ENCODE measurements at places on chromosomes 12 and 14. TPM values are rescaled to one million over a fixed set of nuclear protein-coding genes. Genes with fewer than 3 reads are reported as not detected.
A peak's percentile ranks its signal among the peaks of the same experiment; 100 is the strongest.

DNA sequence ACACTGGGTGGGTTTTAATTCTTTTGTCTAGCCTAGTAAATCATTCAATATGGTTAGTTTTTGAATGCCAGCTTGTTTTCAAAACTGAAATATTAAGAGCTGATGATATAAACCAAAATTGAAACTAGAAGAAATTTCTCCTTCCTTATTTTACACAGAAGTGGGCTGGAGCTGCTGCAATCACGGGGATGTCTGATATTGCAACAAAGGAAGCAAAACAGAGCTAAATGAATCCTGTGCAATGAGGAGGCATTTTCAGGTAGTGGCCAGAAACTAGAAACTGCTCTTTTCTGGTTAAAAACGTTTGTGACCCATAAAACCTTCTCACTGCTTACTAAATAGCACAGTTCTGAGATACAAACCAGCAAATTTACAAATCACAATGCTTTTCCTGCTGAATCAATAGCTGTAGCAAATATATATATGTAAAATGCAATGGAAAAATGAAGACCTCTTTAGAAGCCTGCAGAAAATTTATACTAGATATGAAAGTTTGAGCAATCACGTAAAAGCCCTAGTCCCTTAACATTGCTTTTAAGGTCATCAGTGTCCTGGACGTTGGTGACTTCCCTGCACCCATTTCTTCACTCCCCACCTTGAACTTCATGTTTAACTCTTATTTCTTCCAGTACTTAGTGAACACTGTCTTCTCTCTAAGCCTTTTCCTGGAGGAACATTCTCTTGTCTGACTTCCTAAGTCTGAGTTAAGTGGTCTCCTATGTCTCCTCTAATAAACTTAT, 15.9 kb upstream of the LRRK2 start:
- no peaks in the 10 kb centered on the region for H3K4me1 ChIP-seq
- no peaks in the 10 kb centered on the region for H3K36me3 ChIP-seq
- H3K4me3 ChIP-seq, result no peak overlapping the region
- no peaks in the 10 kb centered on the region for H3K27me3 ChIP-seq
- no peak for DNase-seq

DNA sequence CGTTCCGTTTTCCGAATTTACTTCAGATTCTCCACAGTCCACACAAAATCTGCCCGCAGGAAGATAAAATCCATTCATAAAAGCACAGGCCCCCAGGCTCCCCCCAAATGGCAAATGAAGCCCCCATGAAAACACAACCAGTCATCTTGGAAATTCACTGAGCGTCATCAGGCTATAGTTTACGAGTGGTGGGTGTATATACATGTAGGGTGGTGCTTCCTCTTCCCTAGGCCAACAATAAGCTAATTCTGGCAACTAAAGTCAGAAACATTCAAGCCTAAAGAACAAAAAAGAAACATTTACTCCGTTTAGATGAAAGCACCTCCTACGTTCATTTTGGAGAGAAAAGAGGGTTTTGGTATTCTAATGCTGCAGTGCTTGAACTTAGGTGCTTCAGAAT, 5.8 kb downstream of the GPR68 start:
- H3K36me3 ChIP-seq, result peaks cover 92% of the 10 kb centered on the region
- DNase-seq, result no peak
- H3K27ac ChIP-seq, result peak overlapping the region; percentile 55
- peak overlapping the region; percentile 96 for H3K4me3 ChIP-seq

DNA sequence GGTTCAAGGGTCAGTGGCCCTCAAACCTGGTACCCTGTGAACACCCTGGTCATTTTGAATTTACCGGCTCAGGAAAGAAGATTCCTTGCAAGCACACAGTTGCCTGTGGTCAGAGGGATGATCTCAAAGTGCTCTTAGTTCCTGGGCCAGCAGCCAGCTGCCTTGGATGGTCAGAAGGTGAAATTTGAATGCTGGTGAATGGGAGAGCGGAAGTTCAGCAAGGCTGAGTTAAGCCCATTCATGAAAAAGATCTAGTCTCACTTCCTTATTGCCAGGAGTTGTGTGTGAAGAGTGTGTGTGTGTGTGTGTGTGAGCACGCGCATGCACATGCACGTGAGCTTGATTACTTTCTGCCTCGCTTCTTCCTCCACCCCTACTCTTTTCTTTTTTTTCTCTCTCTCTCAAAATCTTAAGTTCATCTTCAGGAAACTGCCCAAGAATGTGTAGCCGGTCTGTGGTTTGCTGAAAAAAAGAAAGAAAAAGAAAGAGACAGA, 155.5 kb upstream of the CCND2 start:
- H3K4me3 ChIP-seq, result peak overlapping the region; percentile 63
- no peaks in the 10 kb centered on the region for H3K36me3 ChIP-seq
- DNase-seq, result no peak
- peaks cover 8% of the 10 kb centered on the region for H3K27me3 ChIP-seq
- peaks cover 72% of the 10 kb centered on the region for H3K4me1 ChIP-seq

- H3K27ac ChIP-seq, result no peak within 1 kb of the TSS
- no peak for DNase-seq
- no peaks in the 10 kb centered on the region for H3K36me3 ChIP-seq
- peaks cover 7% of the 10 kb centered on the region for H3K4me1 ChIP-seq
- H3K27me3 ChIP-seq, result peaks cover 74% of the 10 kb centered on the region
- peak within 1 kb of the TSS; percentile 24 for H3K4me3 ChIP-seq
Measured at GRCh38 chr14:69259527-69260189, at the start of gene GALNT16. Gene GALNT16, plus strand, starts transcription at chr14:69260158. Its CDS starts 133 bp downstream, at chr14:69260291.

DNA sequence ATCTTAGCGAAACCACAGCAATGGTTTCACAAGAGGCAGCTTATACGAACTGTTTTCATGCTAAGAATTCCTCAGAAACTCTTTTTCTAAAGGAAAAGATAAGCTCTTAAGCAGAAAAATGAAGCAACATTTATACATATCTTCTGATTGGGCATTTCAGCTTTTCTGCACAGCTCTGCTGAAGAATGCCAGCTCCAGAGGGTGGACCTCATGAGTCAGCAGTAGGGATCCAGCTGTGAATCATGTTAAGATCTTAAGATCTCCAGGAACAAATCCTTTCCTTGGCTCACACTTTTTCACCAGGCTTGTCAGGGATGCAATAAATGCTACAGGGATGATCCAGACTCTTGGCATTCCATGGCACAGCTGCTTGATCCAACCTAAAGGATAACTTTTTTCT, 477.1 kb upstream of the CCDC196 start:
- DNase-seq, result no peak
- H3K27me3 ChIP-seq, result peaks cover 11% of the 10 kb centered on the region
- H3K4me1 ChIP-seq, result peaks cover 5% of the 10 kb centered on the region
- H3K4me3 ChIP-seq, result no peak overlapping the region
- H3K36me3 ChIP-seq, result no peaks in the 10 kb centered on the region

DNA sequence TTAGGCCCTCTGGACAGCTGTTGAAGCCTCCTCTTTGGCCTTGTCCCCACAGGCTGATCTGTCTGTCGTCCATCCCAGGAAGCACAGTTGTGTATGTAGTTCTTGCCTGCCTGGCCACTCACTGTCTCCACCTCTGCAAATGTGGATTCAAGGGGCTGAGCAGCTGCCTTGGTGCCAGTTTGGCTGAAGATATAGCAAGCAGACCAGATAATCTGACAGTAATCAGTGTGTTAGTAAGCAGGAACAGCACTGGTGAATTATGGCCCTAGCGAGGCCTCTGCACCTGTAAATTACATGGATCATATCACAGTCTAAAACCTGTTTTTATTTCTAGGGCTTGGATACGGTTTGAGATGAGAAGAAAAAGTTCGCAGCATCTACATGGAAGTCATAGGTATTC, 282.5 kb upstream of the NOS1 start:
- no peaks in the 10 kb centered on the region for H3K36me3 ChIP-seq
- H3K4me1 ChIP-seq, result no peaks in the 10 kb centered on the region
- no peak overlapping the region for H3K27ac ChIP-seq
- no peak overlapping the region for H3K4me3 ChIP-seq

- peaks cover 13% of the 10 kb centered on the region for H3K36me3 ChIP-seq
- no peaks in the 10 kb centered on the region for H3K27me3 ChIP-seq
- H3K27ac ChIP-seq, result no peak overlapping the region
- no peak for DNase-seq
Measured at GRCh38 chr12:62468935-62469334, 2.3 kb downstream of the MON2 start.

DNA sequence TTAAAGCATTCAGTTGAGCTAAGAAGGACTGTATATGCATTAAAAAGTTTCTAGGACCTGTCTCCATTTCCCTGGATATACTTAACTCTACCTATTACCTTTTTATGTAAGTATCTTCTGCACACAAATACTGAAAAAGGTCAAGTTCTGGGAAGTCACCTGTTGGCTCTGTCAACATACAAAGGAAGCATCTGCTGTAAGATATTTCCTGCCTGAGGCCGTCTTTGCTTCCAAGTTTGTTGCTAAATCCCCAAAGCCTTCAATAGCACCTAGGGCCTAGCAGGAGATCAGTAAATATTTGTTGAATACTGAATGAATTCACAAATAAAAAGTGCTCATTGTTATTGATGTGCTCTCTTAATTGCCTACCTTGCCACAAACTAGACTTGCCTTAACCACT, 188.4 kb downstream of the DUSP6 start:
- H3K27me3 ChIP-seq, result no peaks in the 10 kb centered on the region
- H3K4me1 ChIP-seq, result peaks cover 30% of the 10 kb centered on the region
- H3K36me3 ChIP-seq, result peaks cover 27% of the 10 kb centered on the region
- peak overlapping the region; percentile 12 for H3K27ac ChIP-seq
- no peak for DNase-seq

- no peaks in the 10 kb centered on the region for H3K36me3 ChIP-seq
- H3K4me1 ChIP-seq, result no peaks in the 10 kb centered on the region
- H3K27me3 ChIP-seq, result peaks cover 16% of the 10 kb centered on the region
- H3K27ac ChIP-seq, result no peak overlapping the region
Measured at GRCh38 chr14:60616461-60616959, 32.8 kb downstream of the SIX1 start.

DNA sequence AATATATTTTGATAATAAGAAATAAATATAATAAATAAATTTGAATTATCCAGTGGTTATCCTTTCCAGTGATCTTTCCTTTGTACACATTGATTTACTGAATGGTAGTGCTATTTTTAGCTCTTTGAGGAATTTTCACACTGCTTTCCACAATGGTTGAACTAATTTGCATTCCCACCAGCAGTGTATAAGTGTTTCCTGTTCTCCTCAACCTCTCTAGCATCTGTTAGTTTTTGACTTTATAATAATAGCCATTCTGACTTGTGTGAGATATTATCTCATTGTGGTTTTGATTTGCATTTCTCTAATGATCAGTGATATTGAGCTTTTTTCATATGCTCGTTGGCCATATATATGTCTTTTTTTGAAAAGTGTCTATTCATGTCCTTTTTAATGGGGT, 333.7 kb downstream of the RAD51B start:
- no peak overlapping the region for H3K27ac ChIP-seq
- H3K4me1 ChIP-seq, result no peaks in the 10 kb centered on the region
- no peak overlapping the region for H3K4me3 ChIP-seq
- DNase-seq, result no peak
- H3K36me3 ChIP-seq, result peaks cover 14% of the 10 kb centered on the region
- no peaks in the 10 kb centered on the region for H3K27me3 ChIP-seq

- H3K36me3 ChIP-seq, result no peaks in the 10 kb centered on the region
- H3K4me3 ChIP-seq, result no peak overlapping the region
- H3K4me1 ChIP-seq, result peaks cover 5% of the 10 kb centered on the region
- H3K27me3 ChIP-seq, result no peaks in the 10 kb centered on the region
Measured at GRCh38 chr14:66401449-66402095, 84.6 kb upstream of the CCDC196 start.

DNA sequence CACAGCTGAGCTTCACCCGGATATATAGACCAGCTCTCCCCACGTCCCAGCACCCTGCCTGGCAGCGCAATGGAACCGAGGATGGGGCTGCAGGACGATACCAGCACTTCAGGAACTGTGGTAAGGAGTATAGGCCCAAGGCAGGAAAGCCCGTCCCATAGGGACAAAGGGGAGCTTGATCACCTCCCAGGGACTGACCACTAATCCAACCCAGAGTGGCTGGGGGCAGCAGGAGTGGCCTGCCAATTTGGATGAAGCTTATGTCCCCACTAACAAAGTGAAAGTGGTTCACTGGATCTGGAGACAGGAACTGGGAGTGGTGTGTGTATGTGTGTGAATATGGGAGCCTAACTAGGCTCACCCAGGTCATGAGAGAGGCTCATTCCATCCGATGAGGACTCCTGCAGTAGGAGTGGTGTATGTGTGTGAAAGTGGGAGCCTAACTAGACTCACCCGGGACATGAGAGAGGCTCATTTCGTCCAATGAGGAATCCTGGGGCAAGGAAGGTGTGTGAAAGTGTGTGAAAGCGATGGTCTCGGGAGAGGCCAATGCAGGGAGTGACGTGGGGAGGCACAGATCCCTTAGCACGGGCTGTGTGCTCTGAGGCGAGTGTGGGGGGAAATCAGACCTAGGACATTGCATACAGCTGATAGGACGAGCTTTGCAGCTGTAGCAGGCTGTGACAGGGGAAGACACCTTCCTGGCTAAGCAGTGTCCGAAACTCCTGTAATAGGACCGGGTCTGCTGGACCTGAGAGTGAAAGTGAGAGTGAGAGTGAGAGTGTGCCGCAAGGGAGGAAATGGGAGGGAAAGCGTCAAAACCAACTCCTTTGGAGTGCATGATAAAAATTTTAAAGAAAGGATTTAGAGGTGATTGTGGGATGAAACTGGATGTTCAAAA, 25.7 kb downstream of the KLRK1 start:
- H3K4me3 ChIP-seq, result no peak overlapping the region
- peaks cover 42% of the 10 kb centered on the region for H3K27me3 ChIP-seq
- no peak overlapping the region for H3K27ac ChIP-seq
- no peaks in the 10 kb centered on the region for H3K4me1 ChIP-seq
- peak; percentile 21 for DNase-seq
- H3K36me3 ChIP-seq, result peaks cover 6% of the 10 kb centered on the region

- H3K27ac ChIP-seq, result no peak overlapping the region
- no peak for DNase-seq
- no peak overlapping the region for H3K4me3 ChIP-seq
- H3K4me1 ChIP-seq, result no peaks in the 10 kb centered on the region
- no peaks in the 10 kb centered on the region for H3K27me3 ChIP-seq
- no peaks in the 10 kb centered on the region for H3K36me3 ChIP-seq
Measured at GRCh38 chr12:131120831-131121271, 167.1 kb downstream of the ADGRD1 start.

DNA sequence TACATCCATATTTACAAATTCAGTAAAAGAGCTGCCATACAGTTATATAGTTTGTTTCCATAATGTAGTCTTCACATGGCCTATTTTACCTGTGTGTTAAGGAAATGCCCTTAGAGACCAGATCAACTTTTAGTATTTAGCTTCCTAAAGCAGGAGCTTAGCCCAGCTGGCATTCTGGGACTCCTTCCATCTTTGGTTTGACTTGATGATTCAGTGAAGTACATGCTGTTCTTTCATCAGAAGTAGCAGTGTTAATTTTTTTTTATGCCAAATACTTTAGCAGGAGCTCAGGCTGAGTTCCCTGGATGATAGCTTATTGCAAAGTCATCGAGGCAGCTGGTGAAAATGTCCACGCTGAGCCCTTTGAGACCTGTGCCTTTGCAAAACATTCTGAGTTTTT, 101.0 kb downstream of the FOXG1 start:
- H3K4me3 ChIP-seq, result no peak overlapping the region
- no peaks in the 10 kb centered on the region for H3K27me3 ChIP-seq
- H3K27ac ChIP-seq, result no peak overlapping the region
- no peaks in the 10 kb centered on the region for H3K36me3 ChIP-seq
- no peaks in the 10 kb centered on the region for H3K4me1 ChIP-seq
- no peak for DNase-seq

GRCh38 chr12:95057424-95057823, 16.0 kb downstream of the NR2C1 start:
- H3K27me3 ChIP-seq, result no peaks in the 10 kb centered on the region
- H3K27ac ChIP-seq, result no peak overlapping the region
- DNase-seq, result no peak
- no peak overlapping the region for H3K4me3 ChIP-seq
- H3K4me1 ChIP-seq, result no peaks in the 10 kb centered on the region
- H3K36me3 ChIP-seq, result peaks cover 38% of the 10 kb centered on the region

Gene C14orf132
- 1.2 TPM for total RNA-seq

Gene SMCO3
- total RNA-seq, result not detected

Gene FBXW8
- 7.2 TPM for total RNA-seq

Gene KLHDC2
- total RNA-seq, result 34.3 TPM

Gene LRRC43
- total RNA-seq, result 0.38 TPM

Gene SERPINA9
- total RNA-seq, result not detected

All from activated CD4-positive, alpha-beta memory T cell treated with anti-CD3 and anti-CD28 coated beads, Interleukin-2, amount 10 ng/mL, durations not matched to agents 7 days and 5 days (primary cell).